Type B pancreatic cell (in vitro differentiated cells): ENCODE measurements at places on chromosomes 2 and 18. TPM values are rescaled to one million over a fixed set of nuclear protein-coding genes. Genes with fewer than 3 reads are reported as not detected.

GRCh38 chr2:40758401-40759155, 306.7 kb upstream of the SLC8A1 start:
- H3K27ac ChIP-seq = no peak overlapping the region
- no peaks in the 10 kb centered on the region for H3K36me3 ChIP-seq
- H3K4me1 ChIP-seq = no peaks in the 10 kb centered on the region

DNA sequence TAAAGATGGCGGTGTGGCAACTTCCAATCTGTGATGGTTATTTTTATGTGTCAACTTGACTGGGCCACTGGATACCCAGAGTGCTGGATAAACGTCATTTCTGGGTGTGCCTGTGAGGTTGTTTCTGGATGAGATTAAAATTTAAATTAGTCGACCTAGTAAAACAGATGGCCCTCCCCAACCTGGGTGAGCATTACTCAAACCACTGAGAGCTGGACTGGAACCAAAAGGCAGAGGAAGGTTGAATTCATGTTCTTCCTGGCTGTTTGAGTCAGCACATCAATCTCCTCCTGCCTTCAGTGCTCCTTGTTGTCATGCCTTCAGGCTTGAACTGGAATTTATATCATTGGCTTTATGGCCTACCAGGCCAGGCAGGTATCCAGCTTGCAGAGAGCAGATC, 190.8 kb upstream of the RGPD4 start:
- DNase-seq = no peak
- H3K27ac ChIP-seq = no peak overlapping the region
- no peaks in the 10 kb centered on the region for H3K27me3 ChIP-seq
- H3K4me3 ChIP-seq = no peak overlapping the region
- H3K36me3 ChIP-seq = no peaks in the 10 kb centered on the region

DNA sequence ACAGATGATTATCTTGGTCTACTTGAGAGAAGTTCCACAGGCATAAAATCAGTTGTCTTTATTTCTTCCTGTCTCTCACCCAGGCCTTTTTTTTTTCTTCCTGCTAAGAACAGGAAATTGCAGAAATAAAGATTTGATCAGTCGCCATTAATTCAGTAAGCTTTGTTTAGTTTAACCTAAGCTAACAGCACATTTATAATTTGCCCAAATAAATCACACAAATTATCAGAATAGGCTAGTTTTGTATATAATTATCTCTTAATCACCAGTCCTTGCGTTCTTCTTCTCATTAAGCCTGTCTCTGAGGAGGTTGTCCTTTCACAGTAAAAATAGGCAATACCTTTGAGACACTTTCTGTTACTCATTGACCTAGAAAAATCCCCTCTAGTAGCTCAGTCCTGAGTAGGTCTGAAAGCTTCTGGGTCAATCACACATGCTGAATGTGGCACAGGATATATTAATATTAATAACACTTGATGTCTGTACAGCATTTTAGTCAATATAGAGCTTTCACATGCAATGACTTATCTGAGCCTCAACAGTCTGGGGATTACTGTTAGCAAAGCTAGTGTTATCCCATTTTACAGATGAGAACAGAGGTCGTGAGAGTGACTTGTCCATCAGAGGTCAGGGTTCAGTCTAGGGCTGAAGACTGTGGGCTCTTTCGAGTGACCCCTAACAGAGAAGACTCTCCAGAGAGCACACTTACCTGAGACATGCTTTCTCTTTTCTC, 11.2 kb upstream of the STK17B start:
- peaks cover 11% of the 10 kb centered on the region for H3K4me1 ChIP-seq
- H3K36me3 ChIP-seq = no peaks in the 10 kb centered on the region
- no peak for DNase-seq
- no peak overlapping the region for H3K4me3 ChIP-seq

GRCh38 chr2:168639018-168639417, 163.4 kb upstream of the NOSTRIN start:
- H3K36me3 ChIP-seq = peaks cover 11% of the 10 kb centered on the region
- no peak for DNase-seq
- H3K27me3 ChIP-seq = no peaks in the 10 kb centered on the region
- peaks cover 46% of the 10 kb centered on the region for H3K4me1 ChIP-seq
- peak overlapping the region; percentile 75 for H3K4me3 ChIP-seq

The REL gene
- 10.7 and 11.3 TPM in 2 replicates for total RNA-seq

The TCF23 gene
- not detected in 2 replicates for total RNA-seq
